ENCODE measurements at places on chromosomes 4 and X. TPM values are rescaled to one million over a fixed set of nuclear protein-coding genes. Genes with fewer than 3 reads are reported as not detected.

The DRD5 gene
- total RNA-seq: not detected

The SLC16A2 gene
- 15.8 TPM for total RNA-seq

The FOXP3 gene
- total RNA-seq: not detected

The PNPLA4 gene
- total RNA-seq: 21.8 TPM

The CDKL5 gene
- total RNA-seq: 1.9 TPM

The SPANXN4 gene
- total RNA-seq: not detected

The INTU gene
- total RNA-seq: 19.3 TPM

The PDGFRA gene
- 135 TPM for total RNA-seq

The AFF2 gene
- total RNA-seq: 5.7 TPM

The IL9R gene
- not detected for total RNA-seq

- DNase-seq: no peak
Observed at GRCh38 chr4:76641758-76642157, 206.7 kb downstream of the SHROOM3 start.

DNA sequence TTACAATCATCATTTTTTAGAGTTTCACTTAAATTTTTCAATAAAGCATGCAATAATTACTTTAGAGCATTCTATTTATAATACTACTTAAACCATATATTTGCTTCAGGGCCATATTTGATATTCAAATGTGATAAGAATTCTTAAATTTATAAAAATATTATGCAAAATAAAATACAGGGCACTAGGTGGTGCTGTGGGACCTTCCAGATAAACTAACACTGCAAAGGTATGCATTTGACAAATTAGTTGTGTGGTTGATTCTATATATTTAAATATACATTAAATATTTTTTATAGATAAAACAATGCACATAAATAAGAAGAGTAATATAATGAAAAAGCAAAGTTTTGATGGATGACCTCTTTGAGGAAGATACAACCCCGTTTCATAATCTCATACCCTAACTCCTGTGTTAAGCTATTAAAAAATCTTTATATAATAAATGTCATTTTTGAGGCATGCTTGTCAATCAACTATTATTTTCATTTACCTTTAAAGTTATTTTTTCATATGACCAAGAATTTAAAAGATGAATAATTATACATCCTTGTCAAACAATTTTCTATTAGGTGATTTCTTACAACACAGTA lies 128.4 kb downstream of the REELD1 start:
- no peak for DNase-seq

GRCh38 chrX:110317820-110318663 lies at the start of gene AMMECR1:
Gene AMMECR1 (minus strand): TSS chrX:110318085. CDS start chrX:110318071, 14 bp downstream.
- DNase-seq: peak; percentile 40

DNA sequence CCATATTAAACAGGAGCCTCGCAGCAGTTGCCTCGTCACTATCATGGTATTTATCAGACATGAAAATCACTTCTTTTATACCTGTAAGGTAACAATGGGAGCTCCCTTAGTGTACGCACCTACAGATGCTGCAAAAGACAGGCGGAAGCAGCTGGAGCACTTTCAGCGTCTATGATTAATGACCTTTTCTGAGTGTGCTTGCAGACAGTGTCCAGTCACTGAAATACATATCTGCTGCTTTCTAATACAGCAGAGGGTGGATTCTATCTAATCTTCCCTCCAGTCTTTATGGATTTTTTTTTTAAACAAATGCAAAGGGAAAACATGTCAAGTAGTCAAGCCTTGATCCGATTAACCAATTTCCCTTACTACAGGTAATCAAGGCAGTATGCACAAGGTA lies 24.1 kb downstream of the DCTD start:
- DNase-seq: no peak

DNA sequence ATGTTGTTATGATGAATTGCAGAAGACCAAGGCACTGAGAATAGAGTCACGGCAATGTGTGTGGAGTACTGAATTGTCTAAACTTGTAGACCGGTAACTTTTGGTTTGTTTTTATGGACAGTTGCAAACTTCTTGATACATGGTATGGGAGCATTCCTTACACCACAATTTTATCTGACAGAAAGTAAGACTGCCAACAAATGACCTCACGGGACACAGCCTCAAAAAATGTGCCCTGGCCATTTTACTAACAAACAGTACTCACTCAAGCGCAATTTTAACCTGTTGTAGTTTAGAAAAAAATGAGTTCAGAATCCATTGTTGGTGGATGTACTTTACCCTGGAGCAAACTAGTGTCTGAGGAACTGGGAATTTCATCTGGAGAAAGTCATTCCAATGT lies 321.2 kb downstream of the CAMK2D start:
- DNase-seq: no peak

DNA sequence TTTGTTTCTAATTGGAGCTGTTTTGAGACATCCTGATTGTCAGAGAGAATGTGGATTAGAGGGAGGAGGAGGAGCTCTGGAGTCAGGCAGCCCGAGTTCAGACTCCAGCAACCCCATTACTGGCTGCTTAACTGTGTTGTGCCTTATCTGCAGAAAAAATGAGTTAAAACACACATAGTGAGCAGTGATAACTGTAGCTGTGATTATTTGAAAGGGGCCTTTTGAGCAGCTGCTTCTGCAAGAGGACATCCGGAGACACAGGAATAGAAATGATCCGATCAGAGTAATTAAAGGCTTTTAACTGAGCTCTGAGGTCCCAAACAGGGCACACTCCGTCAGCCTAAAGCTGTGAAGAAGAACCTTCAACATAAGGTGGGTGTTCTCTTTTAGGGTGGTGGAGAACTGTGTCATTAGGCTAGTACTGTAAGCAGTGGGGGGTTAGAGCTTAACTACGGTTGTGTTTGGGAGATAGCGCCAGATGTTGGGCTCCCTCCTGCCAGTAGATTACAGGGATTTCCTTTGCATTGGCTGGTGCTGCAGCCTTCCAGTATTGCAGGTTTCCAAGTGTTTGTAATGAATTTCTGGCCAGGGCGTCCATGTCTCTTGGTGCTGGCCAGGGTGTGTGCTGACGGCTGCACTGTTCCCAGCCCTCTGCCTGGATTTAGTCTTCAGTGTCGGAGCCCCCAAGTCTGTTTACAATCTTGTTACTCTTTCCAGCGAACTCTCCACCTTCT lies 24.3 kb downstream of the ADD1 start:
- DNase-seq: no peak

DNA sequence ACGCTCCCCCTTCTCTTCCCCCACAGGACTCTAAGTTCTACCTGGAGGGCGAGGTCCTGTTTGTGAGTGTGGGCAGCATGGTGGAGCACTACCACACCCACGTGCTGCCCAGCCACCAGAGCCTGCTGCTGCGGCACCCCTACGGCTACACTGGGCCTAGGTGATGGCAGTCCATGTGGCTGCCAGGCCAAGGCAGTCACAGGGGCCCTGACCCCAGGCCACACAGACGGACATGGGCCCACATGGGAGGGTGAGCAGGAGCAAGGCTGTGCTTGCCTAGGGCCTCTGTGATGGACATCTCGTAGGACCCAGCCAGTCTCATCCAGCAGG lies 10.0 kb upstream of the ADD1 start:
- no peak for DNase-seq

- no peak for DNase-seq
Observed at GRCh38 chr4:169933531-169933930, 92.7 kb downstream of the MFAP3L start.

DNA sequence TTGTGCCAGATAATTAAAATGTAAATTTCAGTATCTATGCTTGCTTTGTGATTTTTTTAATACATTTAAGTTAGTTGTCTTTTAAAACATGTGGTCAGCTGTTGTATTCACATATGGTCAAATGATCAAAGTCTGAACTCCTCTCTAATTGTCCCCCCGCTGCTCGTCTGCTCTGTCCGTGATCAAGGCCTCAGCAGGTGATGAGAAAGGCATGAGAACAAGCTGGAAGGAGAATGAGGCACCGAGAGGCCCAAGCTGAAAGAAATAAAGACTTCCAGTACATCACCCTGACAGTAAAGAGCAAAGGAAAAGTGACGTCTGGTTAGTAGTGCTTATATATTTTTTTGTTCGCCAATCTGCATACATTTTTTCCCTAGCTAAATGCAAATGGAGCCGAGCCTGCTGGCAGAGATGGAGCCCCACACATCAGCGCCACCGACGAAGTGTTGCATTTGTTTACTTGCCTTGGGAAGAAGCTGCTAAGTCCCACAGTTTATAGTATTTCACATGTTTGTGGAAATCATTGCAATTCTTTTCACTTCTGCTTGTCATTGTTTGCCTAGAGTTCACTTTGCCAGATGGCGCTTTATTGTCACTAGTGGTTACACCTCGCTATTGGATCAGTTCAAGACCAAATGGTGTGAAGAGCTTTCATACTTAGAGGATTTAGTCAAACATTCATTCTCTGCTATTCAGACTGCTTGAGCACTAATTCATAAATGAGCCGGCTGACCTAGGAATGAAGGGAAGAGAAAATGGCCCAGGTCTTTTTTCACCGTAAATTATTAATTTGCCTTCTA lies 181.5 kb downstream of the ZIC3 start:
- no peak for DNase-seq

DNA sequence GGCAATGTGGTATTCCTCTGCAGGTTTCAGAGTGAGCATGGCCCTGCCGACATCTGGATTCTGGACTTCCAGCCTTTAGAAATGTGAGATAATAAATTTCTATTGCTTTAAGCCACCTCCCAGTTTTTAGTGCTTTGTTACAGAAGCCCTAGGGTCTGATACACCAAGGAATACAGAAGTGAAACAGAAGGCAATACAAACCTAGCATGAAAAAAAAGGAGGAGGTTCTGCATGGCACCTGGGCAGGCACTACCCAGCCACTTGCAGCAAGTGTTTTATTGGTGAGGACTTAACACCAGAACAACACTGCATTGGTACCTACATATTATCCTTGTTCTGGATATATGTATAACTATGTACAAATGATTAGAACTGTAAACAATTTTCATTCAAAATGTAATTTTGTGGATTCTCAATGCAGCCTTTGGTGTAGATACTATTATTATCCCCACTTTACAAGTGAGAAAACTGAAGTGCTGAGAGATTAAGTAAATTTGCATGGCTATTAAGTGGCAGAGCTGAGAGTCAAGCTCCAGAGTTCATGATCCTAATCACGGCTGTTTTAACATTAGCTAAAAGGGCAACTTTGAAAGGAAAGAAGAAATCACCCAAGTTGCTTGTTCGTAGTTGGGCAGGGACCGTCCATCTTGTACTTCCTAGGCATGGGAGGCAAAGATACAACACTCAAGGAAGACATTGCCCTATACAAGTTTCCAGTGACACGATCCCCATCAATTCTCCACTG lies 71.8 kb downstream of the IL21 start:
- no peak for DNase-seq

DNA sequence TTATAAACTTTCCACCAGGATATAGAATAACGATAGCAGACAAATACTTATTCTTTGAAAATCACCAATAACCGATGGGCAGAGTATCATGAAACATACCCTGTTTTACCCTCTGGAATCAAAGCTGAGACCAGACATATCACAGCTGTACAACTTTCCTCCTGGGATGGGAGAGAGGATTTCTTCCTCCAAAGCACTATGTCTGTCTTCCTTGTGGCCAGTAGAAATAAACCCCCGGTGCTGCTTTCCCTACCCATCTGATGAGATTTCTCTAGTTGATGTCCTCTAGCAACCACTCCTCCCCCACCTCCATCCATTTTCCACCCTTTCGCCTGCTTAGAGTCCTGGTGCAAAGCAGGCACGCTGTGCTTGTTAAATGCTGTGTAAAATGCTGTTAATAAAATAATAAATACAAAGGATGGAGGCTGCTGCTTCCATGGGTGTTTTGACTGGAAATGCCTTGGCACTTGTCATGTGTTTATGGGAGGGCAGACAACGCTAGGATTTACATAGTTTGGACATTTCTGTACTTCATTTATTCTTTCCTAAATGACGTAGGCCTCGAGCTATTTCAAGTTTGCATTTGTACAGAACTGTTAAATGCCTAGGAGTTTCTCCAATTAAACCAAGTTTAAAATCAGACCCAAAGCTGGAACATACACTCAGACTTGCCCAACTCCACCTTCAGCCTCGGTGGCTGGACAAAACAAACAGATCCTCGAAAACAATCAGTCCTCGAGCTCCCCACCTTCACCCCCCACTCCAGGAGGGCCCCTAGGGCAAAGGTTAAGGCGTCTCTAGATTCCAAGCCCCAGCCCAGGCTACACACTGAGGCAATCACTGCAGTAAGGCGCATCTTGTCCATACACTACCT lies 10.1 kb downstream of the BCOR start:
- no peak for DNase-seq

DNA sequence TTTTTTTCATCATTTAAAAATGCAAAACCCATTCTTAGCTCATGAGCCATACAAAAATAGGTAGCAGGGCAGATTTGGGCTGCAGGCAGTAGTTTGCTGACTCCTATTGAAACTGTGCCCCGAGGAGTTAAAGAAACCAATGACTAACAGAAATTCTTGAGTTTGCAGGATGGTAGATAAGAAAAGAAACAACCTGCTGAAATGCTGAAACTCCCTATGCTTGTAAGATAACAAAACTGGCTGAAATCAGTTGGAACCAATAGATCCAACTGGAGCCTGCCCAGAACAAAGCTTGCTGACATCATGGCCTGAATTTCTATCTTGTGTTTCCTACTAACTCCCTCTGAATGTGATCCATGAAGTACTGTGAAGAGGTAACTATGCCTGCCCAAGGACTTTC lies 68.6 kb downstream of the ANOS1 start:
- DNase-seq: no peak

- no peak for DNase-seq
Observed at GRCh38 chr4:77189412-77189811, 32.4 kb downstream of the CCNG2 start.

- no peak for DNase-seq
Observed at GRCh38 chr4:16037901-16038300, 45.9 kb downstream of the PROM1 start.
